Breast epithelium (tissue), 4 donors: ENCODE measurements at places on chromosomes 3 and 15. TPM values are rescaled to one million over a fixed set of nuclear protein-coding genes. Genes with fewer than 3 reads are reported as not detected.

- DNase-seq = no peak
These were observed 100.2 kb downstream of the C3orf70 start for GRCh38 chr3:185052631-185053030.

- DNase-seq = no peak
These were observed 12.5 kb downstream of the NR1I2 start for GRCh38 chr3:119794401-119794800.

DNA sequence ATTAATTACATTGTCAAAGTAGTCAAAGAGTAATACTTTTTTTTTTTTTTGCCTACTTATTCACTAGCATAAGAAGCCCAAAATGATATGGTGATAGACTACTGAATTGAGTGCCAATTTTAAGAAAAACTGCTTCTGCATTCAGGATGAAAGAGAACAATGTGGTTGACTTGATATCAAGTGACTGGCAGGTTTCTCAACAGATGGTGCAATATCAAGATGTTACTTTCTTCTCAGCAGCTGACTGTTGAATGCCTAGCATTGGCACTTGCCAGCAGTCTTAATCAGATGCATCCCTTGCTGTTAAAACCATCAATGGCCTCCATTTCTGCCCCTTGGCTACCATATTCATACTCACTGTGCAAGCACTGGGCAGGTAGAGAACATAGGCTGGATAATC is 863.2 kb downstream of the GBE1 start:
- no peak for DNase-seq

DNA sequence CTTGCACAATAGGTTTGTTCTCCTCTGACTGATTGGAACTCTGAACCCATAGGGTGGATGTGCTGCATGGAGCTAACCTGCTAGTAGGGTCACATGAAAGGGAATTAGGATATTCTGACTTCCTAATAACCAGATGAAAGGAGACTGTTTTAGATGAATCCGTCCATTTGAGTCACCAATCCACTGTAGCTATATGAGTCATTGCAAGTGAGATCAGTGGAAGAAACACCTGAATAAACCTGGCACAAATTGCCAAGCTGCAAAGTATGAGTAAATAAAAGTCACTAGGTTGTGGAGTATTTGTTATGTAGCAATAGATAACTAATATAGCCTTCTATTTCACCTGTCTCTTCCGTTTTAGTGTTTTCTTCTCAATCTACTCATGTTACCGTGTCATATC is 584.4 kb downstream of the PDCD6IP start:
- no peak for DNase-seq

DNA sequence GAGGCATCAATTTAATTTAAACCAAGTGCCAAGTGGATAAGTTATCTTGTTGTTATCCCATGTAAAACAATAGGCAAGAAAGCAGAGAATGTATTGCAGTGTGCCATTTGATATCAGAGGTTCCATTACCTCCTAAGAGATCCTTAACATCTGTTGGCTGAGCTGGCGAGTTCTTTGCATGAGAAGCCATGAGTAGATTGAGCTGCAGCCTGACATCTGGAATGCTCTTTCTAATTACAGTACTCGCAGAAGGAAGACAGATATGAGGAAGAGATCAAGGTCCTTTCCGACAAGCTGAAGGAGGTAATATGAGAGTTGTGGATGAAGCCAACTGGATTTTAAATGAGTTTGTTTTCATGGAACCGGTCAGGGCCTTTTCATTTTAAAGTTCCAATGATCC is 19.4 kb downstream of the TPM1 start:
- no peak for DNase-seq

DNA sequence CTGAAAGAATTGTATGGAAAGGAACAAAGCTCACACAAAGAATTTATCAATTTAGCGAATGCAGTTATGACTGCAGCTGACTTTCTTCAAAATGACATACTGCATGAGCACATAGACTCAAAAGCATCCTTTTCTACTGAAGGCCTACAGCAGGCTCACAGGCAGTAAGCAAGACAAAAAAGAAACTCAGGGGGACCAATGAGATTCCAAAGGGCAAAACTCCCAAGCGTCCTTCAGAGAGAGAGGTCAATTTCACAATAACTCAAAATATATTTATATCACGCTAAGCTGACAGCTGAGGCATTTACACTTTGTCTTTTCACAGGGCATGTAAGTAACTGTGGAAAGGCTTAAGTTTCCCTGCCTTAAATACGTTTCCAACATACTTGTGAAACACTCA is 427.9 kb upstream of the RASGRP1 start:
- no peak for DNase-seq

DNA sequence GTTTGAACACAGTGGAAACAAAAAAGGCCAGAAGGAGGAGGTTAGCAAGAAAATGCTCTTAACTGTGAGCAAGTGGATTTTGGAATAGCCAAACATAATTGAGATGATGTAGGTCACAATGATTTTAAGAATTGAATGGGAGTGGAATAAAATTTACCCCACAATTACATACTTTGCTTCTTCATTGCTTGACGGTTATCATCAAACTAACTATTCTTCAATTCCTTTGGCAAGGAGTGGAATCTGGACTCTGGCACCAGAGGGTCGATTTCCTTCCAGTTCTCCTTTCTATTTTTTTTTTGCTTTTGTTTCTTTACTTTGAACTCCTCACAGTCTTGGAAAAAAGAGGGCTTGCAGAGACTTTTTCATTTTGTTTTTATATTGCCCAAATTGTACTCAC is 634.5 kb upstream of the TGFBR2 start:
- no peak for DNase-seq

- DNase-seq = no peak
These were observed 127.0 kb downstream of the KLHL25 start for GRCh38 chr15:85667491-85668424.

GRCh38 chr15:26736502-26737248 is 36.2 kb downstream of the GABRB3 start:
- no peak for DNase-seq

DNA sequence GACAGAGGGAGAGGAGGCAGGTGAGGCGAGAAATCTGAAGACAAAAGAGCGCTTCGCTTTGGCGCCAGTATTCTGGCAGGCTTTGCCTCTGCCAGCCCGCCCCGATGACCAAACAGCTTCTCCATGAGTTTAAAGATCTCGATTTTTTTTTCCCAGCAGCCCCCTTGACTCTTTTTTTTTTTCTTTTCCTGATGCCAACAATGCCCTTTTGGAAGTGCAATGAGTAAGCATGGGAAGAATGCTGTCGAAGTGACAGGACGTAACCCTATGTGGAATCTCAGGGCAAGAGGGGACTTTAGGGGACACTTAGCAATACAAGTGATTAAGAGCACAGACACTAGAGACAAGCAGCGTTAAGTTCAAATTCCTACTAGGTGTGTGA is 211.7 kb downstream of the FGF12 start:
- no peak for DNase-seq

GRCh38 chr3:170511371-170511770 is 74.5 kb downstream of the SLC7A14 start:
- DNase-seq = no peak

GRCh38 chr3:130354430-130354829 is 9.0 kb downstream of the COL6A5 start:
- no peak for DNase-seq

GRCh38 chr15:101578443-101578894 is 73.7 kb downstream of the TM2D3 start:
- DNase-seq = no peak

DNA sequence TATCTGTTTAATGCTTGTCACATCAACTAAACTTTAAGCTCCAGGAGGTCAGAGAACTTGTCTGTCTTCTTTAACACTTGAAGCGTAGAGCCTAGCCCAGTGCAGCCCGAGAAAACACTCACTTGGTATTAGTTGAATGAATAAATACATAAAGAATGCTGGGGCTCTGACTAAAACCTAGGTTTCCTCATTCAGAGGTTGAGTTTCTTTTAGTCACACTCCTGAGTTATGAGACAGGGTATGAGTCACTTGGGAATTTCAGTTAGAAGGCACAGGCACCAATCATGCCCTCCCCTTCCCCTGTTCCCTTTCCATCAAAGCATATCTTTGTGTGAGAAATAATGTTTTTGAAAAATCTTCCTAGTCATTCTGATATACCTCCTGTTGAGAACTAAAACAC is 589.8 kb upstream of the DPPA4 start:
- DNase-seq = no peak

Gene NDN
- total RNA-seq = 39.2 TPM

Gene GOLGA8J
- total RNA-seq = not detected

Gene ZIC1
- 2.0 TPM for total RNA-seq

Gene NME9
- total RNA-seq = 0.98 TPM

Gene SENP8
- 4.4 TPM for total RNA-seq

Gene FETUB
- not detected for total RNA-seq

Gene KBTBD8
- total RNA-seq = 0.96 TPM
